PC-9 (cell line): ENCODE measurements at places on chromosomes 2 and 18. TPM values are rescaled to one million over a fixed set of nuclear protein-coding genes. Genes with fewer than 3 reads are reported as not detected.
A peak's percentile ranks its signal among the peaks of the same experiment; 100 is the strongest.

DNA sequence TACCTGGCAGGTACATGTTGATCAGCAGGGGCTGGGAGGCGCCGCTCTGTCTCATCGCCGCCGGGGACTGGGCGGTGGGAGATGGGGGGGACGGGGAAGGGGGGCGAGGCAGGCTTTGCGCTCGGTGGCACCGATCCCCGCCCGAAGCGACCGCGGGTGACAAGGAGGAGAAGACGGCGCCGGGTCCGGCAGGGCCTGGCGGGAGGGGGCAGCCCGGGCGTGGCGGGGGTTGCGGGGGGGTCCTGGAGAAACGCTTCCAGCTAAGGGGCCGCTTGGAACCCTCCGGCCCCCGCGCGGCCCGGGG lies at the start of gene FEV:
Gene FEV, minus strand, starts transcription at position 164 of the 304 bp plus-strand sequence. Its CDS starts 109 bp downstream, at position 55.
- DNase-seq, result no peak

- peak; percentile 99 for DNase-seq
Observed at GRCh38 chr2:18991177-18992168, 366.9 kb downstream of the OSR1 start.

GRCh38 chr2:28709101-28709500 lies 42.5 kb upstream of the PPP1CB start:
- peak; percentile 67 for DNase-seq

Gene ABHD1
- not detected in 2 replicates for total RNA-seq
